ENCODE measurements at places on chromosomes 7 and 10. TPM values are rescaled to one million over a fixed set of nuclear protein-coding genes. Genes with fewer than 3 reads are reported as not detected.

DNA sequence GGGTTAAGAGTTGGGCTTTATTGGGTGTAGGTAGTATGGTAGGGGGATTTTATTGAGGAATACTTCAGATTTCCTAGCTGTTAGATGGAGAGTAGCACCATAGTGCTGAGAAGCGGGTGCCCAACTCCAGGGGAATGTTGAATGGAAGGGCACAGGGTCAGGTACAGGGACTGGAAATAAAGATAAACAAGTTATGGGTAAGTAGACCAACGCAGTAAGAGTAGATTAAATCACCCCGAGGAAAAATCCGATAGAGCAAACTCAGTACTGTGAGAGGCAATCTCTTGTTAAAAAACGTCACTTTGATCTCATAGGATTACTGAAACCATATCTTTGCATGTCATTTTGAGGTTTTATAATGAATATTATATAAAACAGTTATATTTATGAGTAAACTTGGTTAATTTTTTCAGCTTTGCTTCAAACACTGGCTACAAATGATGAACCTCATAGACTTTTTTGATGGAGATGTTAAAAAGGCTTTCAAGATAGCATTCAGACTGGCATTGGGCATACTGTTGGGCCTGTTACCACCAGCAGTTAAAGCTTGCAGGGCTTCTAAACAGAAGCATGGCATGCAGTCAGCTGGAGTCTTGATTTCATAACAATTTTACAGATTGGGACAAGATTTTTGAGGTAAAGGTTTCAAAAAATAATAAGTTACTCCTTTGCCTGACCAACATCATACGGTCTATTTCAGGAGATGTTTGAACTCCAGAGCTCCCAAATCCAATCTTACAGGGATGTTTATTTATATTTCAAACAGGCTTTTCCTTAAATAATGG, 7.1 kb downstream of the AHR start:
- no peak for DNase-seq

GRCh38 chr10:58372607-58373441, 12.4 kb upstream of the TFAM start:
- no peak for DNase-seq

DNA sequence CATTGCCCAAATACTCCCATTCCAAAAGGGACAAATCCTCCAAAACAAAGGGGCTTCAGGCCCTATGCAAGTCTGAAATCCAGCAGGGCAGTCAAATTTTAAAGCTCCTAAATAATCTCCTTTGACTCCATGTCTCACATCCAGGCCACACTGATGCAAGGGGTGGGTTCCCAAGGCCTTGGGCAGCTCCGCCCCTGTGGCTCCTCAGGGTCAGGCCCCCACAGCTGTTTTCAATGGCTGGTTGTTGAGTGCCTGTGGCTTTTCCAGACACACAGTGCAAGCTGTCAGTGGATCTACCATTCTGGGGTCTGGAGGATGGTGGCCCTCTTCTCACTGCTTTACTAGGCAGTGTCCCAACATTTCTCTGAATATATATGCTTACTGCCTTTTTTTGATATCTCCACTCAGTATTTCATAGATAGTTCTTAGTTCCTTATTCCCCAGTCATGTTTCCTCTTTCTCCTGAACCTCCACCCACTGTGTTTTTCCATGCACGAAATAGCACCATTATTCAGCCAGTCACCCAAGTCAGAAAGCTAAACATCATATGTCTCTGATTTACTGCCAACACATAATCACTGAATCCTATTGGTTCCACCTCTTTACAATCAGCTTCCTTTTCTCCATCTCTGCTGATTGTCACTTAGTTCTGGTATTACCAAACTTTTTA, 172.6 kb upstream of the CACNA2D1 start:
- no peak for DNase-seq

DNA sequence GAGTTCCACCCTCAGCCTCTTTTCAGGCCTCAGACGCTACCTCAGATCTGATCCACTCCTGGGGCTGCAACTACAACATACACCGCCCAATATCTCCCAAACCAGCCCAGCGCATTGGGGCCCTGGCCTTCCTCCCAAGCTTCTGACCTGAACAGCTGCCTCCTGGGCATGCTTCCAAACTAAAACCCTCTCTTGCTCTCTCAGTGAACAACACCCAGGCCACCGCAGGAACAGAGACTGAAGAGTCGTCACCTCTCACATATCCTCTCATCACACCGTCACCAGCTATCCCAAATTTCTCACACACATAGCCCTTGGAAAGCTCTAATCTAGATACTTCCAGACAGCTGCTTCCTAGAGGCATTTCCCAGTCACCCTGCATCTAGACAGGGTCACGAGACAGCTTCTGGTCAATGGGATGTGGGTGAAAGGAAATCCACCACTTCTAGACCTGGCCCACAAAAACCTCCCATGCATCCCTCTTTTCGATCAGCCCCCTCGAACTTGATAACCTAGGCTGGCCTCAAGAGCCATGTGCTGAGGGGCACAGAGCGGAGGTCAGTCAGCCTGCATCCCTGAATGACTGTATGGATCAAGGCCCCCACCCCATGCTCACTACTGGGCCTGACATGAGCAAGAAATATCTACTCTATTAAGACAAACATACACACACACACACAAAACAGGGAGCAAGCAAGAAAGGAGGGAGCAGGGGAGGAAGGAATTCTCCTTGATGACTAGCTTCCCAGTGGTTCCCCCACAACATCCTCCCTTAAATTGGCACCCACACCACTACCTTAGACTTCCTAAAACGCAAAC, 1.8 kb downstream of the PARP12 start:
- peak; percentile 41 for DNase-seq

DNA sequence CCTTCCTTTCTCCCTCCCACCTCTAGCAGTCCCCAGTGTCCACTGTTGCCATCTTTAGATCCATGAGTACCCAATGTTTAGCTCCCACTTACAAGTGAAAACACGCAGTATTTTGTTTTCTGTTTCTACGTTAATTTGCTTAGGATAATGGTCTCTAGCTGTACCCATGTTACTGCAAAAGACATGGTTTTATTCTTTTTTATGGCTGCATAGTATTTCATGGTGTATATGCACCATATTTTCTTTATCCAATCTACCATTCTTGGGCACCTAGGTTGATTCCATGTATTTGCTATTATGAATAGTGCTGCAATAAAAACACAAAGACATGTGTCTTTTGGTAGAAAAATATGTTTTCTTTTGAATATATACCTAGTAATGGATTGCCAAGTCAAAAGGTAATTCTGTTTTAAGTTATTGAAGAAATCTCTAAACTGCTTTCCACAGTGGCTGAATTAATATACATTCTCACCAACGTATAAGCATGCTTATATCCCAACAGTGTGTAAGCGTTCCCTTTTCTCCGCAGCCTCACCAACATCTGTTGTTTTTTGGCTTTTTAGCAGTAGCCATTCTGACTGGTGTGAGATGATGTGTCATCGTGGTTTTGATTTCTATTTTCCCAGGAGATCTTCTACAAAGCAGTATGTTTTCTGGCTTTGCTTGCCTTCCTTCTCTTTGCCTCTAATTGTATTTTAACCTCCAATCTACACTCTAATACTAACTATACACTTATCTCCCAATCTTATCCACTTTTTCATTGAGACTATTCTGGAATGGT, 179.5 kb upstream of the PHF14 start:
- DNase-seq = no peak

GRCh38 chr10:124105594-124105993, 12.2 kb upstream of the CHST15 start:
- DNase-seq = no peak

The IFIT2 gene
- 0.40 TPM for total RNA-seq

The DYNC1I1 gene
- 0.58 TPM for total RNA-seq

The RELN gene
- total RNA-seq = 0.02 TPM

The SAMD9 gene
- 0.04 TPM for total RNA-seq

The TUBB8 gene
- total RNA-seq = 1.5 TPM

The GIMAP1 gene
- not detected for total RNA-seq

The GPR146 gene
- 1.8 TPM for total RNA-seq

The KCNIP2 gene
- 4.7 TPM for total RNA-seq
